Tibial artery (tissue), 4 donors: ENCODE measurements at places on chromosomes 12 and 14.
A peak's percentile ranks its signal among the peaks of the same experiment; 100 is the strongest.

DNA sequence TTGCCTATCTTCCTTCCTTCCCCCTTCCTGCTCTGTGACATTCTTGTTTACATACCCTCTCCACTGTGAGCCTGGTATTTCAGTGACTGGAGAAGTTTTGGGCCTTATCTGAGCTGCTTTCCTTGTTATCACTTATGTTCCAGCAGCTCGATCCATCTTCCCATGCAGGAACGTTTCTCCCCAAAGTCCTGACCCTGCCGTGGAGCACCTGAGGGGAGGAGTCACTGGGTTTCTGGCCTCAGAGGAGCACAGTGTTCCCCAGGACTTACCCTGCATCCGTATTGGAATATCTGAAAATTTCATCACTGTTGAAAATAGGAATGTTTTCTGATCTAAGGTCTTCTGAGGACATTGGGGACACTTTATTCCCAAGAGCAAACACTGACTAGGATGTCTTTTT is 141.8 kb downstream of the CACNA1C start:
- no peak for DNase-seq

- no peak for DNase-seq
These were observed 23.2 kb downstream of the ZFYVE1 start for GRCh38 chr14:73003681-73004080.

DNA sequence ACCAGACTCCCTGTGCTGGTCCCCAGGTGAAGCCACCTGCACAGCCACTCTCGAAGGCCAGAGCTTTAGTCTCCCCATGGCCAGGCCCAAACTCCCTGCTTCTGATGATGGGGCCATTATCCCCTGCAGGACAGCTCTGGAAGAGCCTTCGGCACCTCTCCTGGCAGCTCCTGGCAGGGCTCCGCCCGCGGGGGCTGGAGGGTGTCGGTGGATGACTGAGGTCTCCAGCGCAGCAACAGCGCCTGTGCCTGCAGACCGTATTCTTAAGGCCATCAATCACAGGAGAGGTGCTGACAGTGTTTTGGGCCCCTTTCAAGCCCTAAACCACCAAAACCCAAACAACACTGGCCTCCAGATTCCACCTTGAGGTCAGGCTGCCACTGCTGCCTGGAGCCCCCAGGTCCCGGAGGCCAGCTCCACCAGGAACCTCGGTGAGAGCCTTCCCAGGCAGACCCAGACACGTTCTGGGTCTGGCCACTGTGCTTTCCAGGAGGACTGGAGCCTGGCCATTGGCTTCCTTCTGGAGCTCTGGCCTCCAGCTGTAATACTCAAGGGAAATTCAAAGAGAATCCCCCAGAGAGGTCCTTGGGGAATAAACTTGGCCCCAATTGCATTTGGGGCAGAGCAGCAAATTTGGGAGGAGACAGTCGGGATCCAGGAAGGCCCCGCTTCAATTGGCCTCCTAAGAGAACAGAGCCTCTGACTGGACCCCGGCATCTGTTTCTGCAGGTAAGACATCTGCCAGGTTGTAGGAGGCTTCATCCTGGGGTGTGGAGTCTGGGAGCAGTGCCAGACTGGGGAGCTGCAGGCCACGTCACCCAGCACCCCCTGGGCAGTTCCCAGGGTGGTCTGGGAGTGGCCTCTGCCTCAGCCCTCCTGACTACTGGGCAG is 210.6 kb upstream of the RTL1 start:
- peak; percentile 4 for DNase-seq

DNA sequence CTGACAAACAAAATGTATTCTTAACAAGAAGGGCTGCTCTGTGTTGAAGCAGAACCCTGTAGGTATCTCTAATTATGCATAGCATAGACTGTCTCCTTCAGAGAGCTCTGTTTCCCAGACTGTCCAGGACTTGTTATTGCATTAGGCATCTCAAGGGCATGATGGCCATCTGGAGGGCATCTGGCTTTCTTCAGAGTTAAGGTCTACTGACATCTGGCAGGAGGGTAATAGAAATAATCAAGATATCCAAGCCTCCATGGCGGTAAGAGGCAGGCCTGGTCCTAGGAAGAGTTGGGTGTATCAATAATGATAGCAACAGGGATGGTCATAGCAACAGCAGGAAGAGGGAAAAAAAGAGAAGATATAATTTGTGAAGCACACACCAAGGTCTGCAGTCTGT is 161.2 kb downstream of the TTC8 start:
- DNase-seq, result no peak

- no peak for DNase-seq
These were observed 11.0 kb upstream of the GSG1 start for GRCh38 chr12:13114251-13115052.

- no peak for DNase-seq
These were observed 137.2 kb downstream of the AACS start for GRCh38 chr12:125202421-125202820.

DNA sequence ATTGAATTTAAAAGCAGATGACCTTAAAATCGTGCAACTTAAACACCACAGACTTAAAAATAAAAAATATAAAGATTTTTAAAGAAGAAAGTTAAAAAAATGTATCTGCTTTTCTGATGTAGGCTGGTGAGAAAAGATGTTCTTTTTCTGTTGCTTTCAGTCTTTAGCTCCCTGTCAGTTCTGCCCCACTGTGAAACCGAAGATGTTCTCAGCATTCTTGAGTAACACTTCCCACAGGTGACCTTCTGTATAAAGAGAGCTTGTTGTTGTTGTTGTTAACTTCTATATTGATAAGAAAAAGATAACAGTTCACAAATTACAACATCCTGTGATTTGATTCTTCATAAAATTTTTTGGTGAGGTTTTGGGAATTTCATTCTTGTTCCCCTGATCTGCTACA is 377.9 kb upstream of the RGS6 start:
- no peak for DNase-seq

GRCh38 chr12:5070090-5070489 is 26.4 kb downstream of the KCNA5 start:
- DNase-seq, result no peak

DNA sequence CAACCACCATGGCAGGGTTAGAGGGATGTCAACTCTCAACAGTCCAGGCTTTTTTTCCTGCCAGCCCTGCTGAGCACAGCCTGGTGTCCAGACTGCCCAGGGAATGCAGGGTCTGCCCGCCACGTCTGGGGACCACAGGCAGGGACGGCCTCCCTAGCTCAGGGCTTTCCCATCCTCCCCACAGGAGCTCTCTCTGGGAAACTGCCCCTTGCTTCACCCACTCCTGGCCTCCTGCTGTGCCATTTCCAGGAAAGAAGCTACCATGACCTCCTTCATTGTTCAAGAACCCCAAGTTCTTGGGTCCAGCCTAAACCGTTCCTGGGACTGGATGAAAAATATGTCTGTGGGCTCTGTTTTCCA is 4.8 kb downstream of the SCNN1A start:
- no peak for DNase-seq

DNA sequence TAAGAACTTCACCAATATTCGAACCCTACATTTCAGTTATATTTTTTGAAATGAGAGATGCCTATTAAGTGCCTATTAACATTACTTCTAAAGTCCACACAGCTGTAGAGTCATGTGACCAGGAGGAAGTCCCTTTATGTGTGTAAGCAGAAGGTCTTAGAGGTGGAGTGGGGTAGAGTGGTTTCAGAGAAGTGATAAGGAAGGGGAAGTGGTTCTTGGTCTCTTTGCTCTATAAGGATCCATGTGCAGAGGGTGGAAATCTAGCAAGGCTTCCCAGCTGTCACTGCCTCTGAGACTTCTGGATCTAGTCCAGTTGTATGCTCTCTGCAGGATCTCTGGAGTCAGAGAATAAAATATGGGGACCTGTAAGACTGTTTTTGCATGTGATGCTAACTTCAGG is 673.9 kb downstream of the FLRT2 start:
- DNase-seq, result no peak

DNA sequence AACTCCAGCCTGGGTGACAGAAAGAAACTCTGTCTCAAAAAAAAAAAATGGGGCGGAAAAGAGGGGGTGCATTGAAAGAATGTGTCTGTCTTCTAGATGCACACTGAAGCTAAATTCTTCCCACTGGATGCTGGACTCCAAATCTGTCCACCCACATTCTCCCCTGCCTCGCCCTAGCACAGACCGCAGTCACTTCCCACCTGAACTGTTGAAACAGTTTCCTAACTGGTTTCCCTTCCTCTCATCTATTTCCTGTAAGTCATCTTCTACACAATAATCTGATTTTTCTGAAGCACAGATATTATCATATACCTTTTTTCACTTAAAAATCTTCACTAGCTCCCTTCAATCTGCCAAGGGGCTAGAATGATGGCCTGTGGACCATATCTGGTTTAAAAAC is 1.5 kb upstream of the HCAR1 start:
- peak; percentile 17 for DNase-seq

- DNase-seq, result no peak
These were observed 70.3 kb downstream of the RIMBP2 start for GRCh38 chr12:130645751-130646150.

GRCh38 chr14:20350860-20351259 is 7.4 kb downstream of the PARP2 start:
- no peak for DNase-seq

- no peak for DNase-seq
These were observed 304.8 kb upstream of the OR4E1 start for GRCh38 chr14:21978184-21978998.

DNA sequence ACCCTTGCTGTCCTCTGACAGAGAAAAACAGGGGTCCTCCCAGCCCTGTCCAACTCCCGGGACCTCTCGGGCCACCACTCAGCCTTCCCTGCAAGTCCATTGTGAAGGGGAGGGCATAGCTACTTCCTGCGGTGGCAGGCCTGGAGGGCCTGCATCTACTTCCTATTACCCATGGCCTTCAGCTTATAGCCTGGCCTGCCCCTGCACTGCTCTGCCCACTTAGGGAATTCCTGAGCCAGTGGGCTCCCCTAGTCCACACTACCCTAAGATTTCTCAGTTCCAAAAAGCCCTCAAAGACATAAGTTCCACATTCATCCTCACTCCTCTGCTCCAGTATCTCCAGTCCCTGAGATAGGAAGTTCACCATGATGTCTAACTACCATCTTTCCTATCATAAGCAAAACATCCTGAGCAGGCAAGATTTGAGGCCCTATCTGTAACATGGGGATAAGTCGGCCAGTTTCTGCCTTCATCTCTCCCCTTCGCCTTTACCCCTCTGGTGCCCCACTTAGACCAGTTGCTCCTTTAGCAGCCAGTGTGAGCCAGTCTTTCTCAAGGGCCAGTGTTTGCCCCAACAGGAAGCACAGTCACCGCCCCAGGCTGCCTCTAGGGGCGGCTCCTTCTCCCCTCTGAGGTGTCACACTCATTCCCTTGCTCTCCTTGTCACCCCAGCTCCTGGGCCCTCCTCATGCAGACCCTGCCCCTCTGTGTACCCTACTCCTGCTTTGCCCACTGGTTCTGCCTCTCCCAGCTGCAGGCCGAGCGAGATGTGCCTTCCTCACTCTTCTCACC is 10.9 kb downstream of the HDAC7 start:
- DNase-seq, result no peak

GRCh38 chr12:79128956-79129355 is 264.4 kb downstream of the SYT1 start:
- no peak for DNase-seq

GRCh38 chr14:89283327-89284060 is 133.5 kb downstream of the FOXN3 start:
- peak; percentile 1 for DNase-seq

DNA sequence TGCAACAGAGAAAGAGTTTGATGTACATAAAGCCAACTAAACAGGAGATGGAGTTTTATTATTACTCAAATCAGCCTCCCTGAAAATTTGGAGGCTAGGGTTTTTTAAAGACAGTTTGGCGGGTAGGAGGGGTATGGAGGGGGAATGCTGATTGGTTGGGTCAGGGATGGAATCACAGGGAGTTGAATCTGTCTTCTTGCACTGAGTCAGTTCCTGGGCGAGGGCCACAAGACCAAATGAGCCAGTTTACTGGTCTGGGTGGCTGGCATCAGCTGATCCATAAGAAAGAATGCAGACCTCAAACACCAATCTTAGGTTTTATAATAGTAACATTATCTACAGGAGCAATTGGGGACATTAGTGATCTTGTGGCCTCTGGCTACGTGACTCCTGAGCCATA is 64.9 kb downstream of the RIN3 start:
- no peak for DNase-seq

DNA sequence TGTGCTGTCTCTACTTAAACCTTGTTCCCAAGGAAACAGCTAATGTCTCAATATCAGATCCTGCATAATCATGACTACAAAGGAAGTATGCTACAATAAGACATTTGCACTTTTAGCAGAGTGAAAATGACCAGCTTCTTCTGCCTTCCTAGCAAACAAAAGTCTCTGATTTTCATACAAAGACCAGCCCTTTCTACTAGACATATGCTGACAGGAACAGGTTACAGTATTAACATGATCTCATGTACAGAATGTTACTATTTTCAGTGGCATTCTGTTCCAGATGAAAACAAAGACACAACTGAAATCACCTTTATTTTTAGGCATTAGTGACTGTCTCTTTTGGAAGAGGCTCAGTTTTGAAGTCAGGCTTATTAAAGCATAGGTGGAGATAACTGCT is 228.6 kb downstream of the MED13L start:
- DNase-seq, result no peak

- DNase-seq, result no peak
These were observed 5.6 kb downstream of the FAM234B start for GRCh38 chr12:13049816-13050215.

DNA sequence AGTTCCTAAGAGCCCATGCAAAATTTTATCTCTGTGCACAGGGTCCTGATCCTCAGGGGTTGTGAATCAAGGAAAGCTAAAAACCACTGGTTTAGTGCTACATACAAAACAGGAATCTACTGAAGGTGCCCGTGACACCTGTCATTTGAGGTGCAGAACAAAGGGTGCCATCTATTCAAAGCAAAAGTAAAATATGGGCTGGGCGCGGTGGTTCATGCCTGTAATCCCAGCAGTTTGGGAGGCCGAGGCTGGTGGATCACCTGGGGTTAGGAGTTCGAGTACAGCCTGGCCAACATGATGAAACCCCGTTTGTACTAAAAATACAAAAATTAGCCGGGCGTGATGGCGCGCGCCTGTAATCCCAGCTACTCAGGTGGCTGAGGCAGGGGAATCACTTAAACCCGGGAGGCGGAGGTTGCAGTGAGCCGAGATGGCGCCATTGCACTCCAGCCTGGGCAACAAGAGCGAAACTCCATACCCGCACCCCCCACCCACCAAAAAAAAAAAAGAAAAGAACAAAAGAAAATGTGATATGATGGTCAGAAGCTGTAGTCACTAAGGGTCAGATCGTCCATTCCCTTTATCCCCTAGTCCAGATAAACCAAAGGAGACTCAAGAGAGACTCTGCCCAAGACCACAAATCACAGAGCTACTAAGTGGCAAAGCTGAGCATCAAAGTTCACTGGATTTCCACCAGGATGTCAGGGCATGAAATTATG is 3.4 kb downstream of the PPTC7 start:
- no peak for DNase-seq

DNA sequence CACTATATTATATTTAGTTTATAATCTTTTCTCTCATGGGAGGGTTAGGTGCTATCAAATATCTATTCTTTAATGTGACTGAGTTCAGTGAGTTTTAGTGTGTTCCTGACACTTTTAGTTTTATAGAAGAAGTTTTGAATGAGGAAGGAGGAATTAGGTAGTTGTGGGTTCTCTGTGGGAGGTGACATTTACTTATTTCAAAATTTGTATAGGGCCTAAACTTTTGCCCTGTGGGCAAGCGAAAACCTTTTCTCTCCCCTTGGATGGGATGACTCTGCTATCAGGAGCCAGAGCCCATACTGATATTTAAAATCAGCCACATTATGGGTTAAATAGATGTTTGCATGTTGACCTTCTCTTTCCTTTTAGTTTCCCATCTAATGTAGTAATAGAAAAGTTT is 43.6 kb downstream of the SPATS2 start:
- DNase-seq, result no peak
